Activated CD4-positive, alpha-beta T cell treated with anti-CD3 and anti-CD28 coated beads, Interleukin-2, amount 10 ng/mL, durations not matched to agents 24 days and 14 days (primary cell): ENCODE measurements at places on chromosomes 12 and 14. TPM values are rescaled to one million over a fixed set of nuclear protein-coding genes. Genes with fewer than 3 reads are reported as not detected.
A peak's percentile ranks its signal among the peaks of the same experiment; 100 is the strongest.

CLEC9A gene
- not detected in 2 replicates for total RNA-seq

DNA sequence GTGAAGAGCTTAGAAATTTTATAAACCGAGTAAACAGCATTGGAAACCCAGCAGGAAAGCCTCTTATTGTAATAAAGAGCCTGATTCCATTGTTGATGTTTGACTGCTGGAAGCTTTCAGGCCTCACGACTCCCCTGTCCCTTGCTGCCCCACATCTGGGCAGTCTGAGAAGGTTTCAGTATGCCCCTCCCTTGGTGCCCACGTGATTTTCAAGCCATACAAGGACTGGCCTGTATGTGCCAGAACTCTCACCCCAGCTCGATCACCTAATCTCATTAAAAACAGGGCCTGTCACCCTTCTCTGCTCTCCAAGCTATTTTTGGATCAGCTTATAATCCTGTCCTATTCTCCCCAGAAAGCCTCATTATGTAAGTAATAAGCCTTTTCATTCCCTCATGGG, 7.5 kb upstream of the PYROXD1 start:
- DNase-seq, result no peak

DNA sequence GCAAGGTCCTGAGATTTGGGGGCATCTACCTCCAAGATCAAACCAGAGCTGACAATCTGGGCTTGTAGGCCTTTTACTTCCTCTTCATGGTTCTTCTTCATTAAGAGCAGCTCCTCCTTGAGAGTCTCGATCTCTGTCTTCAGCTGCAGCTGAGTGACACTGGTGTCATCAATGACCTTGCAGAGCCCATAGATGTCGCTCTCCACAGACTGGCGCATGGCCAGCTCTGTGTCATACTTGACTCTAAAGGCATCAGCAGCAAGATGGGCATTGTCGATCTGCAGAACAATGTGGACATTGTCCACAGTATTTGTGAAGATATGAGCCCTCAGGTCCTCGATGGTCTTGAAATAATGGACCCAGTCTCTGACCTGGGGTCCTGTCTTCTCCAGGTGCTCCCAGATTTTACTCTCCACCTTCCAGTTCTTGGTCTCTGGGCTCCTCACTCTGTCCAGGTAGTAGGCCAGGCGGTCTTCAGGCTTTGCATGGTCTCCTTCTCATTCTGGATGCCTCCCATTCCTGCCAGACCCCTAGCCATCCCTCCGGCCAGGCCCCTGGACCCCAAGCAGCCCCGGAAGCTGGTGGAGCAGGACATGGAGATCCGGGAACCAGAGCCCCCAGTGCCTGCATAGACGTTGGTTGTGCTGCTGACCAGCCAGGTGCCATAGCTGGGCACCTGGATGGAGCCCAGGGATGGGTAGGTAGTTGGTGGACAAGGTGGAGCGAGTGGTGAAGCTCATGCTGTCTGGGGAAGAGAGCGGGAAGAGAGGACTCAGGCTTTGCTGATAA, 141.0 kb downstream of the MSRB3 start:
- DNase-seq, result no peak

DNA sequence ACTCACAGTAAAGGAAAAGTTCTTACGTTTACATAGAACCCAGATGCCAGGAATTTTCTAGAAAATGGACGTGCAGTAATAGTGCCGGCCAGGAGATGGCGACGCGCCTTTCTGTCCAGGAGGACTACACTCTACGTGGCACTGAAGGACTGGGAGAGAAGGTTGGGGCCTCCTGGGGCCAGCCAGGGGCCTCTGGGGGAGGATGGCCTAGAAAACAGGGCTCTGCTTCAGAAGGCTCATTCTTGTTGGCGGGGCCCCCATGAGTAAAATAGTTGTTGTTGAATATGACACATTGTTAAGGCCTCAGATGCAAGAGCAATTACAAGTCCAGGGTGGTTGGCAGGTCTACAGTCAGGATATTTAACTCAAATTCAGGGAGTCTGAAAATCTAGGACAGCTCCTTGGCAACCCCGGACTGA, 120.1 kb upstream of the MAX start:
- DNase-seq, result peak; percentile 86

- no peak for DNase-seq
These were observed 35.6 kb downstream of the DGLUCY start for GRCh38 chr14:91149462-91149861.

GRCh38 chr12:9642606-9643265, 26.8 kb upstream of the CLEC2D start:
- DNase-seq, result peak; percentile 62
